ENCODE measurements at places on chromosomes 13 and 19. TPM values are rescaled to one million over a fixed set of nuclear protein-coding genes. Genes with fewer than 3 reads are reported as not detected.

The ERICH4 gene
- 0.23 TPM for polyA plus RNA-seq

The ARL11 gene
- polyA plus RNA-seq, result 5.3 TPM

The HIPK4 gene
- polyA plus RNA-seq, result not detected

The ECSIT gene
- 34.6 TPM for polyA plus RNA-seq

The NLRP9 gene
- not detected for polyA plus RNA-seq
